Effector memory CD4-positive, alpha-beta T cell (primary cell): ENCODE measurements at places on chromosomes 13 and 19.

- no peaks in the 10 kb centered on the region for H3K36me3 ChIP-seq
- H3K27ac ChIP-seq = no peak overlapping the region
- no peak overlapping the region for H3K4me3 ChIP-seq
- no peak for DNase-seq
- no peaks in the 10 kb centered on the region for H3K4me1 ChIP-seq
Measured at GRCh38 chr13:38943231-38943630, 47.4 kb downstream of the STOML3 start.

DNA sequence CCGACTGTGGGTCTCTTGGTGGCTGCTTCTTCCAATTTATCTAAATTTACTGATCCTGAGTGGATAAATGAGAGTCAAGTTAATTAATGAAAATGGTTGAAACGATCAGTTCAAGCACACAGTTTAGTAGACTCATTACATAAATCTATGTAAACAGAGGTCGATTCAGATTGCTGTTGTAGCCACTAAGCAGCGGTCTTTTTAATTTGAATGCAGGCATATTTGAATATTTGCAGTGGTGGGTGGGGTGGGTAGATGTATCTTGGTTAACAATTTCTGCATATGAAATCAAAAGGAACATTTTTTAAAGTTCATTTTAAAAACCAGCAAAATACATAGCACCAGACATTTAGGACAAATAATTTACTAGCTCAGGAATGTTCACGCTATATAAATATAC is 325.9 kb downstream of the KLF12 start:
- no peaks in the 10 kb centered on the region for H3K4me1 ChIP-seq
- H3K27ac ChIP-seq = no peak overlapping the region
- no peak overlapping the region for H3K4me3 ChIP-seq

DNA sequence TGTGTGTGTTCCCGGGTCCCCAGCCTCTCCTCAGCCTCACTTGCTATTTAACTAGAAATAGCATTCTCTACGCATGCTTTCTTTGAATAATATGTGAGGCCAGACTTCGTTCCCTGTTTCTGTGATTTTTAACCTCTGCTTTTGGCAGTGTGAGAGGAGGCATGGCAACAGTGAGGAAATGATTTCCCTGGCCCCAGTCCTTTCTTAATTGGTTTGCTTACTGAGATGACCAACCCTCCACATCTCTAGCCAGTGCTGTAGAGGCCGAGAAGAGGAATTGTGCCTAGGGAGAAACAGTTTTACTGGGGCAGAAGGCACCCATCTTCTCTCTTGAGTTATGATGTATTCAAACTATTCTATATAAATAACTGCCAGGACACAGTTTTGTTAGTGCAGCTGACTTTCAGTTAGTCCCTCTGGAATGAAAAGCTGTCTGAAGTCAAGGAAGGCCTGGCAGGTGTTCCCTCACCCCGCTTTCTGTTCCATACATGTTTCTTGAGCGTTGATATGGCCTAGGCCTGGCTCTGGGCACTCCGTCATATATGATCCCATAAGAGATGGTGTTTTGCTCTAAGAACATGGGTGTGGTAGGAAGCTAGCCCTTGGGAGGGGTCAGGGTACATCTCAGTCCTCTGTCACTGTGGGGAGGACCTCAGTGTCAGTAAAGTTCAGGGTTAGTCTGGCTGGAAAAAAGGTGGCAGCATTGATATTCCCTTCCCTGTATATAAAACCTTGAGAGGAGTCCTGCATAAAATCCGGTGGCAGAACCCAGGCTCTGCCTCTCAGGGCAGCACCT is 73.7 kb upstream of the NPAS1 start:
- no peak overlapping the region for H3K4me3 ChIP-seq
- peaks cover 3% of the 10 kb centered on the region for H3K36me3 ChIP-seq
- no peaks in the 10 kb centered on the region for H3K27me3 ChIP-seq
- no peak for DNase-seq
- H3K4me1 ChIP-seq = peaks cover 16% of the 10 kb centered on the region

DNA sequence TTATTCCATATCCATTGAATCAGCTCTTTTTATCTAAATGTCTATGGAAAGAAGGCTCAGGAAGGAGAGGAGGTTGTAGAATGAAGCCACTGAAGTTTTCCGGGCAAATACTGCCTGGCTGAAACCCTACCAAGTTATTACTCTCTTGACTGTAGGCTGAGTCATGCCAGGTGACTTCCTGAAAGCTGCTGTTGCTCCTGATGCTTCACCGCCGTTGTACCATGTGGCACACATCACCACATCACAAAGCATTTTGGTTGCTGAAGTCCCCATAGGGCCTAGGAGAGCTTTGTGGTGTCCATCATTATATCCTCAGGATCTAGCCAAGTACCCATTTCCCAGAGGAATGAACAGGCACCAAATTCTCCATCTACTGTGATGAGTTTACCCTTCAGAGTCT is 11.1 kb upstream of the TDRD12 start:
- no peak for DNase-seq
- H3K27me3 ChIP-seq = no peaks in the 10 kb centered on the region
- H3K4me1 ChIP-seq = peaks cover 3% of the 10 kb centered on the region
- H3K4me3 ChIP-seq = no peak overlapping the region
- H3K27ac ChIP-seq = no peak overlapping the region
- peaks cover 21% of the 10 kb centered on the region for H3K36me3 ChIP-seq

- DNase-seq = no peak
- no peaks in the 10 kb centered on the region for H3K4me1 ChIP-seq
- no peak overlapping the region for H3K4me3 ChIP-seq
- no peaks in the 10 kb centered on the region for H3K27me3 ChIP-seq
- no peak overlapping the region for H3K27ac ChIP-seq
Measured at GRCh38 chr13:73324842-73325722, 266.3 kb downstream of the KLF5 start.

GRCh38 chr13:103759361-103759760 is 693.1 kb upstream of the SLC10A2 start:
- no peaks in the 10 kb centered on the region for H3K4me1 ChIP-seq
- DNase-seq = no peak
- no peak overlapping the region for H3K4me3 ChIP-seq
- no peak overlapping the region for H3K27ac ChIP-seq
- no peaks in the 10 kb centered on the region for H3K27me3 ChIP-seq

DNA sequence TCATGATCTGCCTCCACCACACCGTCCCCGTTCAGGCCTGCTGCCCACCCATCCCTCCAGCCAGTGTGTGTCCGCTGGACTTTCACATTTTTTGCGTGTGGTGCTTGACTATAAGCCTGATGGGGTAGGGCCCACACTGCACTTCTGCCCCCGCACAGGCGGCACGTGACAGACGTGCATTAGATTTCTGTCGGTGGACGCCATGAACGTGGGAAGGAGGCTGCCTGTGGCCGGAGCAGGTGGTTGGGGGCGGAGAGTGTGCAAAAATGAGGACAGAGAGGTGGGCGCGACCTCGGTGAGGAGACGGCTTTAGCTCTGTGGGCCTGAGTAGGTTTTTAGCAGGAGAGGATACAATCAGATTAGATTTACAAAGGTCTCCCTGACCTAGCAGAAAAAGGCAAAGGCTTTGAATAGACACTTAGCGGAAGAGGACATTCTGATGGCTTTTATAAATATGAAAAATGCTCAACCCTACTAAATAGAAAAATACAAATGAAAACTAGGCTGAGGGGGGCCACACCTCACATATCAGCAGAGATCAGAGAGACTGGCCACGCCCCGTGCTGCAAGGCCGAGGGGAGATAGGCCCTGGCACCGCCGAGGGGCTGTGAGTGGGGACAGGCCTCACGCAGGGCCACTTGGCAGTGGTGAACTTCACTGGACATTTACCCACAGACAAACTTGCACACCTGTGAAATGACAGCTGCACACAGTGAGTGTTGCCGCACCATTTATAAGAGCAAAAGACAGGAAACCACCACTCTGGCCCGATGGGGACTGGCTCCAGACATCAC is 25.4 kb downstream of the PAK4 start:
- no peak for DNase-seq
- no peaks in the 10 kb centered on the region for H3K4me1 ChIP-seq
- no peak overlapping the region for H3K4me3 ChIP-seq
- no peaks in the 10 kb centered on the region for H3K27me3 ChIP-seq

GRCh38 chr13:110700641-110701040 is 5.3 kb downstream of the CARS2 start:
- no peaks in the 10 kb centered on the region for H3K27me3 ChIP-seq
- no peak for DNase-seq
- H3K4me3 ChIP-seq = no peak overlapping the region

- no peaks in the 10 kb centered on the region for H3K27me3 ChIP-seq
- H3K27ac ChIP-seq = no peak overlapping the region
- no peaks in the 10 kb centered on the region for H3K4me1 ChIP-seq
- no peak for DNase-seq
Measured at GRCh38 chr13:36834299-36834698, 15.3 kb downstream of the RFXAP start.

DNA sequence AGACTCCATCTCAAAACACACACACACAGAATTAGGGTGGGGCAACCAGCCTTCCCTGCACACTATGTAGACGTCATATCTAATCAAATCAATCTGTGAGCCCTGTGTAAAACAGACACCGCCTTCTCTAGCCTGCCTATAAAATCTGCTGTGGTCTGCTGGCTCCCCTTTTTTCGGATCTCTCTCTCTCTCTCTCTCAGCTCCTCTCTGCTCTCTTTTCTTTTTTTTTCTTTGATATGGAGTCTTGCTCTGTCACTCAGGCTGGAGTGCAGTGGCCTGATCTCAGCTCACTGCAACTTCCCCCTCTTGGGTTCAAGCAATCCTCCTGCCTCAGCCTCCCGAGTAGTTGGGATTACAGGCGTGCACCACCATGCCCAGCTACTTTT is 11.8 kb upstream of the CD70 start:
- DNase-seq = no peak
- no peak overlapping the region for H3K27ac ChIP-seq
- H3K27me3 ChIP-seq = no peaks in the 10 kb centered on the region
- H3K4me3 ChIP-seq = no peak overlapping the region
- no peaks in the 10 kb centered on the region for H3K36me3 ChIP-seq

DNA sequence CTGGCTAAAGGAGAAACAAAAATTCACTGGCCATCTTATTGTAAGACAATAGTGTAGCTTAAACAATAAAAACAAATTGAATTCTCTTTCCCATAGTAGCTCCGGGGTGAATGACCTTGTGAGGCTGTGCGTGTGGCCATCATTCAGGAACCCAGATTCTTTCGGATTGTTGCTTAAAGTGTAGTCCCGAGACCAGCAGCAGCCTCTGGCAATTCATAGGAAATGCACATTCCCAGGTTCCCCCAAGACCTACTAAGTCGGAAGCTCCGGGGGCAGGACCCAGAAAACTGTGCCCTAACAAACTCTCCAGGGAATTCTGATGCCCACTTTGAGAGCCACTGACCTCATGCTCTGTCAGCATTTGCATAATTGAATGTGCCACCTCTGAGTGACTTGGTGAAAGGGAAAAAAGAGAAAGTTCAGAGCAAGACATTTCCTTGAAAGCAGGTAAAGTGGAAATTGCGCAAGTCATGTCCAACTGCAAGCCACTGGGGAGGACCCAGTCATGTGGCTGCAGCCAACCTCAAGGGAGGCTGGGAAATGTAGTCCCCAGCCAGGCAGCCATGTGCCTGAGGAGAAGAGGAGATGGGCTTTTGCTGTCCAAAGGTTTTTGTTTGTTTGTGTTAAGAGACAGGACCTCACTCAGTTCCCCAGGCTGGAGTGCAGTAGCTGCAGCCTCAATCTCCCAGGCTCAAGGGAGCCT is 50.7 kb upstream of the PNMA8B start:
- no peaks in the 10 kb centered on the region for H3K27me3 ChIP-seq
- H3K4me3 ChIP-seq = no peak overlapping the region
- DNase-seq = no peak
- no peaks in the 10 kb centered on the region for H3K36me3 ChIP-seq
- no peaks in the 10 kb centered on the region for H3K4me1 ChIP-seq

DNA sequence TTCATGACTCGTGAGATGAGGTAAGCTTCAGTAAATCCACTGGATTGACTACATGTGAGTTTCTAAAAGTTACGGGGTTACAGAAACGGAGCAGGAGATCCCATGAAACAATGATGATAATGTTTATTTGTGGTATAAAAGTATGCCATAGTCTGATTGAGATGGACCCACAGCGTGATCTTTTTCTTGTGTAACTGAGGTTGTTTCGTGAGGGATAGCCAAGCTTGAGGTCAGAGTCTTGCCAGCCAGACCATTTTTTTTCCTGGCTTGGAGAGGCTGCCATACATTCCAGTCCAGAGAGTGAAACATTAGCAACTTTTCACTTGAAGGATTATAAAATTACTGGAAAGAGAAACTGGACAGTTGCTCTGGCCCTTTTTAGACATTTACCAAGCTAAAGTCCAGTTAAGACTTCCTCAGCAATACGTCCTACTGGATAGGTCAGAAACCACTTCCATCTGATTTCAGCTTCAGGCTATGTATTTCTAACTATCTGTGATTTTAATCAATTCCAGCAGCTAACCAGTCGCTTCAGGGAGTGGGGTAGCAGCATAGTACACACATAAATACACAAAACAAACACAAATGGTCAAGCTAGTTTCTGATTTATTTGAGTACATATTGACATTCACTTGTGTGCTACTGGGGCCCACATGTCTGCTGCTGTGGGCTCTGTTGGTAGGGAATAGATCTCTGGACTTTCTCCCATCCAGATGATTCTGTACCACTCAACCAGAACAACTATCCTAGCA is 194.6 kb downstream of the POSTN start:
- H3K36me3 ChIP-seq = no peaks in the 10 kb centered on the region
- H3K4me1 ChIP-seq = no peaks in the 10 kb centered on the region
- H3K4me3 ChIP-seq = no peak overlapping the region

- no peak overlapping the region for H3K4me3 ChIP-seq
- DNase-seq = no peak
- H3K27me3 ChIP-seq = no peaks in the 10 kb centered on the region
- no peaks in the 10 kb centered on the region for H3K36me3 ChIP-seq
Measured at GRCh38 chr13:62234780-62235440, 819.3 kb upstream of the PCDH20 start.

DNA sequence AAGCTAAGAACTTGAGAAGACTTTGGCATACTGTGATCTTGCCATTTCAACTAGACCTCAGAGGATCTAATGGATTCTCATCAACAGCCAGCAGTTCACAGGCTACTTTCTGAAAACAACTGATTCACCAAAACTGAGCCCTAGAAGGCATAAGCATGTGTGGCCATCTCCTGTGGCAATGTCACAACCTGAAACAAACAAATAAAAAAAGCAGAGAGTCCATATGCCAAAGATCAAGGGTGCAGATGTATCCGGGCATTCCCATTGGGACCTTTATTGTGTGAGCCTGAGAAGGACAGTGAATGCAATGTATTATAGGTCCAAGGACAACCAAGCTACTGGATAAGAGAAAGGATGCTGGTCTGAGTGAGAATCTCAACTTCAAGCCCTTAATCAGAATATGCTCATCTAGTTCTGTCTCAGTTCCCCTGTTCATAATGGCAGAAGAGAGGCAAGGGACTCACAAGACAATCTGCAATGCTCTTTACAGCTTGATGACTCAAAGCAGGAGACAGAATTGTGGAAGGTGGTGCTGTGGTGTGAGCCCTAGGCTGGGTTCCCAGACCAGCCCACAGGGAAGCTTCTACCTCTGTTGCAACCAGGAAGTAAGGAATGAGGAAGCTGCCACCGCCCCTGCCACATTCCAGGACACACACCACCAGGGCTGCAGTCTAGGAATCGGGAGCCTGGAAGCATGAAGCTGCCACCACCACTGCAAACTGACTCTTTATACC is 133.7 kb downstream of the RAP2A start:
- H3K4me3 ChIP-seq = no peak overlapping the region
- H3K27ac ChIP-seq = no peak overlapping the region
- H3K27me3 ChIP-seq = no peaks in the 10 kb centered on the region
- H3K4me1 ChIP-seq = no peaks in the 10 kb centered on the region
- DNase-seq = no peak
